Amygdala (tissue), 56 donors: ENCODE measurements at places on chromosomes 1 and 21.

DNA sequence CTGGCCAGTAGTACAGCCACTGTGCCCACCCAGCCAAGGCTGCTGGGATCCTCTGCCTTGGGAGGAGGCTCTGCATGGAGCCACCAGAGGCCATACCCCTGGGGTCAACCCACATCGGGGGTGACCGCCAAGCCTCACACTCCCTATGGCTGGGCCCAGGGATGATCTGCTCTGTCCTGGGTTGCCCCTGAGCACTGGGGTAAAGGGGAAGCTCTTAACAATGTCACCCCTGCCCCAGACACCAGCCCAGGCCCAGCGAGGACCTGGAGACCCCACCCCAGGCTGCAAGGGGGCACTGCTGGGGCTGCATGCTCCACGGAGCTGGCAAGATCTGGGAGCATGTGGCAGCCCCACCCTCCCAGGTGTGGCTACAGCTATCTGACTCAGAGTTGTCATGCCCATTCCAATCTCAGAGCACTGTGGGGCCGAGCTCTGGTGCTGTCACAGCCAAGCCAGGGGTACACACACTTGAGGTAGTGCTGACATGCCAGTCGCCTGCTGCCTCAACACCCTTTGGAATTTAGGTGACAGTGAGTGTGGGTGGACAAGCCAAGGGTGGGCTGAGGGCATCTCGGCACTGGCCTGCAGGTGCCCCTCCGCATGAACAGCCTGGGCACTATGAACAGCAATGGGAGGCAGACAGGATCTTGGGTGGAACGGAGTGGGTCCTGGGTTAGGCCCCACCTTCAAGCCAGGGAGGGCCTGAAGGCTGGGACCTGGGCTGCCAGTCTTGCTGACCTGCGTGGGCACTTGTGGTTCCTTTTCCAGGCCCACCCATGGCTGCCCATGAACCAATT lies 427.7 kb downstream of the LRRIQ3 start:
- no peak for DNase-seq

DNA sequence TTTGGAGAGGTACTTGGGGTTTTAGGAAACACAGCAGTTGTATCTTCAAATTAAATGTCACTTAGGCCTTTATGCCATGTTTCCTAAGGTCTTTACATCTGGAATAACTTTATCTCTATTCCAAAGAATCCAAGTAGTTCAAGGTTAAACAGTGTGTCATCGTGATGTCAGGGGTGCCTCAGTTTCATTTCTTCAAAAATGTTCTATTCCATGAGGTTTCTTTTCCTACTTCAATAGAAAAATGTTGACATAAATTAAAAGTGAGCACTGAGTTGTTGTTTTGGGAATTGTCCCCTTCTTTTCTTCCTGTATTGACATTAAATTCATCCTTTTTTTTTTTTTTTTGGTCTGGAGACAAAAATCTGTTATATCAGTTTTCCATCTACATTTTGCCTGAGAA lies 160.6 kb upstream of the C21orf91 start:
- DNase-seq = no peak

- DNase-seq = no peak
Measured at GRCh38 chr21:44998086-44998620, 58.3 kb downstream of the SLX9 start.

GRCh38 chr1:205014783-205015182 lies 28.2 kb upstream of the CNTN2 start:
- DNase-seq = no peak

- no peak for DNase-seq
Measured at GRCh38 chr1:148353461-148354283, 129.4 kb downstream of the PPIAL4G start.

DNA sequence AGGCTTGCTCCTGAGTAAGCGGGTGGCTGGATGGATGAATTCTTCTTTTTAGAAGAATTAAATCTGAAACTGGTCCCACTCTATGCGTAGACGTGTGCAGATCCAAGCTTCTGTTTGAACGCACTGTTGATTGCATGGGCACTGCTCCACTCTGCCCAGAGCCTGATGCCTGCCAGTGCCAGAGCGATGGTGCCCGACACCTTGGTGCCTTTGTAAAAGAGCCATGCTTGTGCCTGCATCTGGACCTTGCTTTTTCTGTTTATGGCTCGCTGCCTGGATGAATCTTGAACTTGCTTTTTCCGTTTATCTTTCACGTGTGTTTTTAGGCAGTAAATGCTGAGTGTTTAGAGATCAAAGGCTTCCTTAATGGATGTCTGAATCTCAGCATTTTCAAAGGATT lies 15.0 kb upstream of the PWP2 start:
- no peak for DNase-seq

DNA sequence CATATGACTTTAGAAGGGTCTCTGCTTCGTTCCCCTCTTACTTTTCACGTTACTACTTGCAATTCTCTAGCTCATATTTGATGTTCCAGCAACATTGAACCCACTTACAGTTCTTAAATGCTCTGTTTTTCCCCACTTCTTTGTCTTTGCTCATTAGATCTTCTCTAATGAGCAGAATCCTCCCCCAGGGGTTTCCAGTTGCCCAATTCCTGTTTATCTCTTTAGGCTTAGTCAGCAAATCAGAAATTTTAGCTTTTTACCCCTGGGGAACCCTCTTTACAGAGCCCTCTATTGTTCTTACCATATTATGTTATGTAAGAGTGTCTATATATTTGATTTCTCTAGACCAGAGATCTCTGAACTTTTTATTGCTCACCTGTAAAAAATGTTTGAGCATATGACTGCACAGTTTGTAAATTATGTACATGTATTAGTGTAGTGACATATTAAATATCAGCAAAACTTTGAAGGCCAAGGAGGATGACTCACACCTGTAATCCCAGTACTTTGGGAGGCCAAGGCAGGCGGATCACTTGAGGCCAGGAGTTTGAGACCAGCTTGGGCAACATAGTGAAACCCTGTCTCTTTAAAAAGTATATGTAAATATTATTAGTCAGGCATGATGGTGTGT lies 71.4 kb downstream of the FNBP1L start:
- DNase-seq = no peak

DNA sequence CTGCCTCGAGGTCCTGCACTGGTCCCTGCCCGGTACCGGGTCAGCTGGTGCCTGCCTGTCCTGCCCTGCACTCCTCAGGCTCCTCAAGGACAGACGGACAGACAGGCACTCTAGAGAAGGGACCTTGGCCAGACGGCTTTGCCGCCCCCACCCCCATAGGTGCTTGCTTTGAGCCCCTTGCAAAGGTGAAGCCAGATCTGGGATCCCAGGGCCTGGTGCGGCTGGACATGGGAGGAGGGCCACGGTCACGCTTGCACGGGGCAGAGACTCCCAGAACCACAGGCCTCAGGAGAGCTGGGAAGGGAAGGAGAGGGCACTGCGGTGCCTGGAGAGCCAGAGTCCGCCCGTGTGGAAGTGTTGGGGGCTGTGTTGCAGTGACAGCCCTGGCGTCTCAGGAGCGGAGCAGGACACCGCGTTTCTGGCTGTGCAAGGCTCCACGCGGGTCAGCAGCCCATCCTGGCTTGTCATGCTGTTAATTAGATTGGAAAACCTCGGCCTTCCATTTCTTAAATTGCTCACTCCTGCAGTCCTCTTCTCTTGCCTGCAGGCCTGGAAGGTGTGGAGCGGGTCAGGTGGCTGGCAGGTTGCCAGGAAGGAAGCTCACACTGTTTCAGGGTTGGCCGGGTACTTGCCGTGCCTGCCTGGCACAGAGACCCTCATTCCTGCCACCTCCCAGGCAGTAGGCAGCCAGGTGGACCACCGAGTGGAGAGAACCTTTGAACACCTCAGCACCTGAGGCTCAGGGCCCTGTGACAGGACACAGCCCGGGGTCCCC lies 16.3 kb downstream of the COL18A1 start:
- DNase-seq = no peak

DNA sequence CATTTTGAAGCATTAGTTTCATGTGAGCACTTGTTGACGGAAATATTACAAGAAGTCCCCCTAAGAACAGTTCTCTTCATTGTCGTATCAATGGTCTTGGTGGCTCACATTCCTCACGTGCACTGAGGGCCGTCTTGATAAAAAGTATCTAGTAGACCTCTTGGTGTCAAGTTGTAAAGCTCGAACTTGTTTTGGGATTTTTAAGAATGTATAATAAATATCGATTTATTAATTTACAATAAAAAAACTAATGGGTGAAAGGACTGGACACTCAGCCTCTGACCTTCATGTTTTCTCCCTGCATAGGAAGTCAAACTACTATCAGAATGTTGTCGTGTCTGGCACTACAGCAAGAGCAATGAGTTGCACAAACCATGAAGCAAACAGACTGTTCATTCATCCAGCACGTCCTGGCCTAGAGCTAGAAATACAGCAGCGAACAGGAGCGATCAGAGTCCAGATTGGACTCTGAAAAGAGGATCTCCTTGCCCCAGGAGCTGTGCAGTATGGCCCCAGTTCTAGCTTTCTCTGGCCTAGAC lies 319.2 kb downstream of the SMYD3 start:
- DNase-seq = no peak

DNA sequence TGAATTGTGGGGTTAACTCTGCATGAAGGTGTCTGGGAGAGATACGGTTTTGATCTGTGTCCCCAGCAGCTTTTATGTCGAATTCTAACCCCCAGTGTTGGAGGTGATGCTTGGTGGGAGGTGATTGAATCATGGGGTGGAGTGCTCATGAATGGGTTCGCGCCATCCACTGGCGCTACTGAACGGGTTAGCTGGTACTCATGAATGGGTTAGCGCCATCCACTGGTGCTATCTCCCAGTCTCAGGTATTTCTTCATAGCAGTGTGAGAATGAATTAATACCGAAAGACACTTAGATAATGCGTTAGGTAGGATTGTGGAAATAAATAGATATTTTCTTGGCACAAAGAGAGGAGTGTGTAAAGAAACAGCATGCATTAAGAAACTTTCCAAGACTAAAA lies 32.9 kb upstream of the CLDN8 start:
- DNase-seq = no peak

DNA sequence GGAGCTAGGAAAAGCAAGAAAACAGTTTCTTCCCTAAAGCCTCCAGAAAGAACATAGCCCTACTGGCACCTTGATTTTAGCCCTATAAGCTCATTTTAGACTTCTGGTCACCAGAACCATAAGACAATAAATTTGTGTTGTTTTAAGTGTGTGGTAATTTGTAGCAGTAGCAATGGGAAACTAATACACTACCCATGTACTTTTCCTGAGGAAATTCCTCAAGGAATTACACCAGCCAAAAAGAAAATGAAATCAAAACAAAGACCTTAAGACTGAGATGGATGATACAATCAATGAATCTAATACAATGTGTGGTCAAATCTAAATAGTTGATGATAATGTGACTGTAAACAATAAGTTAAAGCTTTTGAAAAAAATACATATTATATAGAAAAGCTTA lies 11.8 kb downstream of the VAMP4 start:
- DNase-seq = no peak

DNA sequence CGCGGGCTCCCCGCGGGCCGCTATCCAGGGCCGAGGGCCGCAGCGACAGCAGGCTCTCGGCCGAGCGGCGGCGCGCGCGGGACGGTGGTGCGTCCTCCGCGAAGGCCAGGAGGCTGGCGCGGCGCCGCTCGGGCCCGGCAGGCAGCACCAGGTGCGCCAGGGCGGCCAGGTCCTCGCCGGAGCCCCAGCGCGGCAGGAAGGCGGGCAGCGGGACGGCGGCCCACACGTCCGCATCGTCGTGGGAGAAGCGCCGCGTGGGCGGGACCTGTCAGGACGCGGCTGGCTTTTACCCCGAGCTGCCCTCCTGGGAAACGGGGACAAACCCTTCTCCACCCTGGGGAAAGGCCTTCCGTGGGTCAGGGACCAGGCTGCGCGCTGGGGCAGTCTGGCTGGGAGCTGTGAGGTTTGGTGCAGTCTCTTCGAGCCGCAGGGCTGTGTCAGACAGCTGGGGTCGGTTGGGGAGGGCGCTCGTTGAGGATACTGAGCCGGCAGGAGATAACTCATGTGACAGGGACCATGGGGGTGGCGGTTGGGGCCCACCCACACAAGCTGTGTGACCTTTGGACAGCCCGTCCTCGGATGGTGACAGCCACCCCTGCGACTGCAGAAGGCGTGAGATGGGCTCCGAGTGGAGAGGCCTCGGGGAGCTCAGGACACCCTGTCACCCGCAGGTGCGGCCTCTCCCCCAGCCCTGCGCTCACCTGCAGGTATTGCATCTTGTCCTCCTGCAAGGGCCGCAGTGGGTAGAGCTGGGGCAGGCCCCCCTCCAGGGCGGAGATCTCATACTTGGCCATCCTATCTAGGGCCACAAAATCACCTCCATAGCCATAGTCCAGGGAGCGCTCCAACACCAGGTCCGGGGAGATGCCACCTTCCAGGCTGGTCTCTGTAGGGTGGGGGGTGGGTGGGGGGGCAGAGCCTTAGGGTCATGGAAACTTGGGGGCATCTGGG lies 6.0 kb downstream of the HES3 start:
- no peak for DNase-seq

GRCh38 chr1:148264374-148265276 lies 112.5 kb upstream of the NBPF11 start:
- DNase-seq = no peak

DNA sequence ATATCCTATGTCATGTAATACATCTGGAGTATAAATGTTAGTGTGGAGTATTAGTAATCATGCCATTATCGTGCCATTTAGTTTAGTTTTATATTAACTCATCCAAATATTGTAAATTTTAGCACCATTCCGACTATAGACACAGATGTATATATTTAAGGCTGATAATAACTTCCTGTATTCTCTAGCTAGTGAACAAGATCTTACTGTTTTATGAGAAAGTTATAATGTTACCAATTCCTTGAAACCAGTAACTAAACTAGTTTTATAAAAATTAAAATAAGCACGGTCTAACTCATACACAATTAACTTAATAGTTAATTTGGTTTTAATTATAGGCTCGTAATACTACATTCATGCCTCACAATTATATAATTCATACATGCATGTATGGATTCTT lies 808.6 kb downstream of the USP25 start:
- DNase-seq = no peak

GRCh38 chr1:235644693-235645305 lies 4.8 kb downstream of the GNG4 start:
- DNase-seq = no peak

DNA sequence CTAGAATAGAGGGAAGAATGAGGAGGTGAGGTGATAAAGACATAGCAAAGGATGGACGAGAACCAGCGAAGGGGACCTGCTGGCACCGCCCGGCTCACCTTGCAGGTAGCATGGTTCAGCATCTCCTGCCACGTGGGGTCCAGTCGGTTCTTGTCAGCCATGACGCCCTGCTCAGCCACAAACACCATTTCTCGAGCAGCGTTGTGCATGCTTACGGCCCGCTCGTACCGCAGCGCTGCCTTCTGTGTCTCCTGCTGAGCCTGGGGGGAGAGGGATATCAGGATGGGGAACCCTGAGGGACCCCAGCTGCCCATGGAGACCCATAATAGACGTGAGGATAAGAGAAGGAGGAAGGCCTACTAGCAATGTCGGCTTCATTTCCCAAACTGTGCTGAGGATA lies 11.4 kb downstream of the SH3BP5L start:
- no peak for DNase-seq

- DNase-seq = no peak
Measured at GRCh38 chr1:165324050-165324449, 32.5 kb downstream of the LMX1A start.
